ENCODE measurements at places on chromosomes 7 and 10.

DNA sequence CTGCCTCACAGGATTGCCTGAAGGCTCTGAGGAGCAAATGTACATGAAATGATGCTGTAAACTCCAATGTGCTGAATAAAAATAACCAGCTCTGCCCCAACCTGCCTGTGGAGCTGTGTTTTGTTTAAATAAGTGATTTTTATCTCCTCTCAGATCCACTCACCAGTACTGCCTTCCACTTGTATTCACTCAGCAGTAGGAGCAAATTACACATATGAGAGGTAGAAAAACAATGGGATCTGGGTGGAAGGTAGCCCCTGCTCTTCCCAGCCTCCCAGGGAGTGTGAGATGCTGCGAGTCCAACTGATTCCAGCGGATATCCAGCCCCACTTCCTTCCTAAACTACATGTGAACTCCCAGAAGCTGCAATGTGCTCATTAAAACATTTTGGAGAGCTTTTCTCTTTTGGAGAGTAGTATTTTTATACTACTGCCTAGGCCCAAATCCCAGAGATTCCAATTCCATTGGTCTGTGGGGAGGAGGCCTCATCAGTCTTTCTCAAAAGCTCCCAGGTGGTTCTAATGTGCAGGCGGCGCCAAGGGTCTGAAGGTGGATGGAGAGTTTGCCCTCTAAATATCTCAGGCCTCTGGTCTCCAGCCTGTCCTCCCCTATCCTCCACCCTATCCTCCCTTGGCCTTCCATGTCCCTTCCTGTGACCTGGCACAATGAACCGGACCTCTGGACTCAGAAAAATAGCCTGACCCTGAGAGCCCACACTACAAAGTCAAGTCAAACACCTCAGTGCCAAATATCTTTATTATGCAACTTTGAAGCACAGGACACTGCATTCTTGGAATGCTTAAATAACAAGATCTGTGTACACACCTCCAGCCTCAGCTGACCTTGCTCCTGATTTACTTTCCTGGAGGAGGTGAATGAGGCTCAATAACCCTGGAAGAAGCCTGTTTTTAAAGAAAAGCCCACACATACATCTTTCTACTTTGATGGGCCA is 46.2 kb downstream of the CPVL start:
- no peak for DNase-seq

GRCh38 chr7:79893991-79894390 is 240.6 kb upstream of the GNAI1 start:
- no peak for DNase-seq

DNA sequence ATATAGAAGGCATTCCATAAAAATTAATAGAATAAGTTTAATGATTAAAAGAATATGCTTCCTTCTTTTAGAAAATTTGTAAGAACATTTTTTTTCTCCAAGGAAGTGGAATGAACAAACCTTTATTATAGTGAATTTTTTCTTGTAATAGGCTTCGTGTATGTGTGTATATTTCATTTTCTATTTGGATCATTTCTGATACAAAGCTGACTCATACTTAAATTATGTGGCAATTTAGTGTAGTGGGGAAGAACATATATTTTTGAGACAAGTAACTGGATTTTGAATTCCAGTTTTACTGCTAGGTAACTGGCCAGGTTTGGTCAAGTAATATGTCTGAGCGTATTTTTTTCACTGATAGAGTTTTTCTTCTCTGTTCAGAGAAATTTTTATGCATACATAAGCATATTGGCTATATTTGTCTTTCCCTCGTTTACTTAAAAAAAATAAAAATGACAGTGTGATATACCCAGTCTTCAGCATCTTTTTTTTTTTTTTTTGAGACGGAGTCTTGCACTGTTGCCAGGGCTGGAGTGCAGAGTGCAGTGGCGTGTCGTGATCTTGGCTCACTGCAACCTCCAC is 50.8 kb downstream of the CDK13 start:
- DNase-seq = no peak

GRCh38 chr7:137306748-137307147 is 36.8 kb downstream of the PTN start:
- DNase-seq = no peak

DNA sequence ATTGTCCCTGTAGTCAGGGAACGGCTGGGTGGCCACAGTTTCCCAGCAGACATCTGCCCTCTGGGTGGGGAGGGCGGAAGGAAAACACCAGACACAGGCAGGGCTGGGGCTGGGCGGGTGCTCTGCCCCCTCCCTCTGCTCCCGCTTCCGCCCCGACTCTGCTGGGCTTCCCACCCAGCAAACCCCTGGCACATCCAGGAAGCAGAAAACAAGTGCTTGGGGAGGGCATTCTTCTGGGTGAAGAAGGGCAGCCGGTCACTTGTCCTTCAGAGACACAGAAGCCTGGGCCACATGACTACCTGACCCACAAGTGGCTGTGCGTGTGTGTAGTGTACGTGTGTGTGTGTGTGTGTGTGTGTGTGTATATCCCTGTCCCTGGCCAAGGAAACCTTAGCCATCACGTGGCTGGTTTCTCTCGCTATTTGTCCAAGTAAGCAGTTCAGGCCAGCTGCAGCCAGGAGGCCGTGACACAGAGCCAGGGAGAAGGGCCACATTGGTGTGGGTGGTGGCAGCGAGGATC is 77.9 kb downstream of the ZMIZ1 start:
- no peak for DNase-seq

DNA sequence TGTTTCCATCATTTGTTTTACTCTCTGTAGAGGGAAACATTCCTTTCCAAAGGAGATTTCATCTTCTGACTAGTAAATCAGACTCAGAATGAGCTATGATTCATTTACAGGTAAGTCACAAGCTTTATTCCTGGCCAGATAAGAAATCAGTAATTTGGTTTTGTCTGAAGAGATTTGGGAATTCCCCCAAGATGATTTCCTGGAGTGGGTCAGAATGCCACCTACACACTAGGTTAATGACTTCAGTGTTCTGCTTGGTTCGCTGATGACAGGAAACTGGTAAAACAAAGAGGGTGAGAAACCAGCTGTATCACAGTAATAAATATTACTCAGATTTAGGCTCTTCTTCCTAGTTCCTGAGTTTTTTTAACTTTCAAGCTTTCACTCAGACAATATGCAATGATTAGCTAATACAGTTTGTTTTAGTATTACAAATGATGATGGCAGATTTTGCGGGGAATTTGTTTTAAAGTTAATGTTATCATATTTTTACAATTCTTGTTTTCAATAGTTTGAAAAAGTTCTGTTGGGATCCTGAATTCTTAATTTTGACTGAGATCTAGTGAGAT is 8.3 kb upstream of the ASZ1 start:
- DNase-seq = no peak

GRCh38 chr7:157900556-157900955 is 563.8 kb downstream of the DNAJB6 start:
- DNase-seq = no peak

DNA sequence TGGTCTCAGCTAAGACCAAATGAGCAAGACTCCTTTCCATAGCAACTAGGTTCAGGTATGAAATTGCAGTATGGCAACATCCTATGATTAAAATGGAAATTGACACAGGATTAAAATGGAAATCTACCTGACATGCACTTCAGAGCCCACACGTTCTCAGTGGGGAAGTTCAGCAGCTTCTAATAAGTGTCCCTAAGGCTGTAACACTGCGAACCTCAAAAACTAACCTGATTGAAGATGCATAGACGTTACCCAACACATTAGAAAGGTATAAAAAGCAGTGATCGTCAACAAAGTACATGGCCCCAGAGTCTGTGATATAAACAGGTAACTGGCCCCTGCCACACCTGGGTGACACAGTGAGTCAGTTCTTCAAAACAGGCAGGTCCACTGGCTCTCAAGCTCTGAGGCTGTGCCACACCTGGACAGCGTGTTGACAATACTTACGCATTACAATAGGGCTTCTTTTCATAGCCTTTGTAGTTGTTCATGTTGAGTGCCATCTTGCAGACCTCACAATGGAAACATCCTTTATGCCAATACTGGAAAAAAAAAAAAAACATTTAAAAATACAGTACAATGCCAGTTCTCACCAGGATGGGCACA is 274.9 kb upstream of the NEBL start:
- no peak for DNase-seq

GRCh38 chr7:127380479-127380878 is 12.0 kb downstream of the ZNF800 start:
- no peak for DNase-seq

DNA sequence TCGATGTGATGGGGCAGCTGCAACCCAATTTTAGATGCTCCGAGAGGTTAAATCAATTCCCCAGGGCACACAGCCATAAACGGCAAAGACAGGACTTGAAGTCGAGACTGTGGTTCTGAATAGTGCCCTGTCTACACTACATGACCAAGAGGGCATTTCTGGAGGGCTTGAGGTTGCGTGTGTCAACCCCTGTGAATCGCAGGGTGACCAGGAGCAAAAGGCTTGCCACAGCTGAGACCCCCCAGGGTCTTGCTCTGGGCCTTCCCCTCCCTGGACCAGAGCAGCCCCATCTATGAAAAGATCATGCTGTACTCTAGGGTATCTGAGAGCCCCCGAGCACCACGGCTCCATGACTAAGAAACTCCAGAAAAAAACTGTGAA is 26.8 kb upstream of the RASGEF1A start:
- no peak for DNase-seq

DNA sequence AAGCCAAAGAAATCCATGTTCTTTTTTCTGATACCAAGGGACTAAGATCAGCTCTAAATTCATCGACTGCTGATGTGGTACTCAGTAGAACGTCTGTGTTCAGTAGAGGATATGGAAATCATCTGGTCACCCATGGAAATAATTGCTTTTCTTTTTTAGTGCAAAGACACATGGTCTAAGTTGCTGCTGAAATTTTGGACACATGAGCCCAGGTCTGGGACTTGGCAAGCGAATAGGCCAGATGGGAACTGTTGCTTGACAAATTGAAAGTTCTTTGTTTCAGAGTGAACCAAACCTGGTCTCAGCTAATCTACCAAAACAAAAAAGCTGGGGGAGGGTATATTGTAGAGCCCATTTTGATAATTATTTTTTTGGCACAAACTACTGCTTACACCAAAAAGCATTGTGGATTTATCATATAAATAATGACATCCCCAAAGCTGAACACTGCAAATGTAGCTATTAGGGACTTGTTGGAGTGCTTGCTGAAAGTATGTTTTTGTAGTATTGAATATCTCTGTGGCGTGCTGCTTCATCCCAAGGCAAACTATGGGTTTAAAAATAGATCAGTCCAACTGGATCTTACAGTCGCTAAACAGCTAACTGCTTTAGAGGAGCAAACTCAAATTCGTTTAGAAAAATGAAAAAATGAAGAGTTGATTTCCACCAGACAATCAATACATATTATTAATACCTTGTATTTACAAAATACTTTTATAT is 144.7 kb downstream of the TRIL start:
- DNase-seq = no peak

- DNase-seq = no peak
Measured at GRCh38 chr10:18822156-18822555, 162.9 kb downstream of the ARL5B start.

DNA sequence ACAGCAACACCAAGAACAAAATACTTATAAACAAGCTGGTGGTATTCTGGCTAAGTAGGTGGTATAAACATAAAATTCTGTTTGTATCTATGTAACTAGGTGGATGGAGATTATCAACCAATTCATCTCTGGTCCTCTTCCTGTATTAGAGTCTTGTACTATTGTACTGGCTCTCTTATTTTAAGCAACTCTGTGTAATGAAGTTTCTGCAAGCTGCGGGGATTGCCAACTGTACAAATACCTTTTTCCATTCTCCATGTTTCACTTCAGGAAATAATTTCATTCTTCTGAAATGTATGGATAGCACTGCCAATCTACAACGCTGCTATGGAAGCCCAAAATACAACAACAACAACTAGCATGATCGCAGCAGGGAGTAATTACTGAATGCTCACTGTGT is 44.8 kb downstream of the JAZF1 start:
- no peak for DNase-seq

DNA sequence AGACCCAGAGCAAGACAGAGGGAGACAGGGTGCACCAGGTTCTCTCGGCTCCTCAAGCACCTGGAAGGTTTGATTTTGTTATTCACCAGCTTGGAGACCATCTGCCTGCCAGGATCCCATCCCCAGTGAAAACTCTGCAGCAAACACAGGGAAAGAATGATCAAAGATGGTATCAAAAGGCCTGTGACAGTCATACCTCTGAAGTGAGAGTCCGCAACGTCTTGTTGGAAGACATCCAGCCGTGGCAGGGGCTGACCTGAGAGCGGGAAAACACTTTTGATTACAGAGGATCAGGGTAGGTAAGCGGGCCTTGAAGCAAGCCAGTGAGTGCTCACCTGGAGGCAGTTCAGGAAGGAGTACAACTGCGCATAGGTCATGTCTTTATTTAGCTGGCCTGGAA is 142.3 kb downstream of the ANLN start:
- no peak for DNase-seq

DNA sequence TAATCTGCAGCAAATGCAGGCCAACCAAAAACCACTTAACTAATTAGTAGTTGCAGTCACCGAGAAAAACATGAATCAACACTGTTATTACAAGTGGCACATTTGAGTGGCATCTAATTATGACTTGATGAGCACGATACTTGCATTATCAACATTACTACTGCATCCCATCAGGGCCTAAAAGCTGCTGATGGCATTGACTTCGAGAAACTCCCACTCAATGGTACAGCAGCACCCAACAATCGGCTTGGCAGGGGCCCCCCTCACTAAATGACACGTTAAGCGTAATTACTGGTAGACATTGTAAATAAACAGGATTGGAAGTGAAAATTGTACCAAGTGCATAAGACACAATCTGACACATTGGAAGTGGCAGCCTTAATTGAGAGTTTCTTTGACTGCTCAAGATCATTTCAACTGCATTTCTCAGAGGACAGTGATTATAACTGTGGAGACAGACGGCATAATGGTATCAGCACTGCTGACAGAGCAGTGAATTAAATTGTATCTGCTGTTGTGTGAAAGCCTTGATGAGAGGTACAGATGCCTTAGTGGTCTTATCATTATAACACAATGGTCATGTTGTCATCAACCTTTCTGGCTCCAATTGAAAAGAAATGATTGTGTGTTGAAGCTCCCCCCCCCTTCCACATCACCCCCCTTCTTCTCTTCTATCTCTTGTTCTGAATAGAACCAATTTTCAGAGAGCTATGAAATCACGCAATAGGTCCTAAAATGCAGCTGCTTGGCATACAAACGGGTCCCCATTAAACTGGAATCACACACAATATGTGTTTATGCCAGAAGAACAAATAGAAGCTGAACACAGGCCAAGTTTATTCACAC is 43.4 kb downstream of the SHTN1 start:
- DNase-seq = no peak
